ENCODE measurements at places on chromosomes 4 and X. TPM values are rescaled to one million over a fixed set of nuclear protein-coding genes. Genes with fewer than 3 reads are reported as not detected.
A peak's percentile ranks its signal among the peaks of the same experiment; 100 is the strongest.

Gene SLC9A7
- total RNA-seq, result not detected

Gene MAGEA4
- total RNA-seq, result not detected

Gene RNF113A
- total RNA-seq, result 28.6 TPM

Gene BEX1
- not detected for total RNA-seq

Gene PCDH7
- total RNA-seq, result not detected

Gene AWAT2
- total RNA-seq, result not detected

DNA sequence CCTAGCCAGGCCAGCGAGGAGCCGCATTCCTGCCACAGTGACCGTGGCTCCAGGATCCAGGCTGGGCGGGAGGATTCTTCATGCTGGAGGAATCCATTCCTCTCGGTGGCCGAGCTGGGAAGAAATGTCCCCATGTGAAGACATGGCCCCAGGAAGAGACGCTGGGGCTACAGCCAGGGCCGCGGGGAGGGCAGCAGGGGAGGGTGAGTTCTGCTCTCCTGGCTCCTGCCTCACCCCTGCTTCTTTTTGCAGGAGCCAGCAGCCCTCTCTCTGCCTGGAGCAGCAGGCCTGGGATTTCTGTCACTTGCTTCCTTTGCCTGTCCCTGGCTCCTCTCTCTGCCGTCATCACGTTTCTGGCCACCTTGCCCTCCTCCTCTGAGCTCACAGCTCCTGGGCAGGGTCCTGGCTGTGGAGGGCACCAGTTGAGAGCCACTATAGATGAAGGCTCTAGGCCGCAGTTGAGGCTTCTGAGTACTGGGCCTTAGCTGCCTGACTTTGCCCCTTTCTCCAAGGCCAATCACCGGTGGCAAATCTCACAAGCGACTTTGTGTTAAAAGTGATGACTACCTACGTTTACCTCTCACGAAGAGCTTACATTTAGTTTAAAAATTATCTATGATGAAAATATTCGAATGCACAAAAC is 48.3 kb downstream of the ENPP6 start:
- no peaks in the 10 kb centered on the region for H3K4me1 ChIP-seq
- no peaks in the 10 kb centered on the region for H3K36me3 ChIP-seq
- H3K4me3 ChIP-seq, result no peak overlapping the region
- no peaks in the 10 kb centered on the region for H3K27me3 ChIP-seq
- H3K27ac ChIP-seq, result no peak overlapping the region

- H3K36me3 ChIP-seq, result no peaks in the 10 kb centered on the region
- H3K4me3 ChIP-seq, result no peak overlapping the region
- no peak overlapping the region for H3K27ac ChIP-seq
- H3K4me1 ChIP-seq, result no peaks in the 10 kb centered on the region
- H3K27me3 ChIP-seq, result no peaks in the 10 kb centered on the region
Measured at GRCh38 chr4:112185334-112185733, 40.1 kb downstream of the FAM241A start.

DNA sequence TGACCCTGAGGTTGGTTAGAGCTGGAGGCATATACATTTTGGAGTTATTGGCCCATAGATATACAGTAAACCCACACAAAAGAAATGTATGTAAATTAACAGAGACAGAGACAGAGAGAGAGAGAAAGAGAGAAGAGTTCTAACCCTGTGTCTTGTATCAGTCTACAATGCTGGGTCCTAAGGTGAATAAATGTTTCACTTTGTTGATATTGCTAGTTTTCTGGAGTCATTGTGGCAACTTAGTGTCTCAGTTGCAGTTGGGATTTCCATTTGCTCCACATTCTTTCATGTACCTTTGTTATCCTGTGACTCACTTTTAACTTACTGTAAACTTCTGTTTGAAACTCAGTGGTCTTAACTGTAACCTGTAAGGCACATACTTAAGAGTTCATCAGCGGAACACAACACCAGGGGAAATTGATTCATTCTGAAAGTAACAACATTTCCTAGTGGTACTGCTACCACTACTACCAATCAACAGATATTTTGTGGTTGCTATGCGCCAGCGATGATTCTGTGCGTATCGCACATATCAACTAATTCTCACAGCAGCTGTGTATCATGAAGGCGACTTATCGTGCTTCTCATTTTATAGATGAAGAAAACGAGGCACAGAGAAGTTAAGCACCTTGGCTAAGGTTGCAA is 38.5 kb upstream of the ETDA start:
- H3K27me3 ChIP-seq, result no peaks in the 10 kb centered on the region
- H3K27ac ChIP-seq, result no peak overlapping the region
- H3K36me3 ChIP-seq, result no peaks in the 10 kb centered on the region

DNA sequence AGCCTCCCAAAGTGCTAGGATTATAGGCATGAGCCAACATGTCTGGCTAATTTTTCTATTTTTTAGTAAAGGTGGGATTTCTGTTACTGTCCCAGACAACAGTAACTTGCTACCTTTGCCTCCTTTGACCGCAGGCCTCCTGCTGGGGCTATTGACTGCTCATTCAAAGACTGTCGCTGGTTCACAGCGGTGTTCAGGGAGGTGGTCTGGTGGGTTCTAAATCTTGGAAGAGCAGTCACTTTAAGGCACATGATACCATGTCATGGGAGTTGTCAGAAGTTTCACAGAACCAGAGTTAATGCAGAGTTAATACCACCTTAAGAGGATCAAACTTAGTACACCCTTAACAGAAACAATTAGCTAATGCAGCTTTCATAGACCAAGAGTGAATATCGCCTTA is 3.8 kb downstream of the ASMT start:
- H3K27me3 ChIP-seq, result no peaks in the 10 kb centered on the region
- peaks cover 7% of the 10 kb centered on the region for H3K4me1 ChIP-seq
- no peak for DNase-seq
- H3K27ac ChIP-seq, result no peak overlapping the region
- no peak overlapping the region for H3K4me3 ChIP-seq
- H3K36me3 ChIP-seq, result no peaks in the 10 kb centered on the region

DNA sequence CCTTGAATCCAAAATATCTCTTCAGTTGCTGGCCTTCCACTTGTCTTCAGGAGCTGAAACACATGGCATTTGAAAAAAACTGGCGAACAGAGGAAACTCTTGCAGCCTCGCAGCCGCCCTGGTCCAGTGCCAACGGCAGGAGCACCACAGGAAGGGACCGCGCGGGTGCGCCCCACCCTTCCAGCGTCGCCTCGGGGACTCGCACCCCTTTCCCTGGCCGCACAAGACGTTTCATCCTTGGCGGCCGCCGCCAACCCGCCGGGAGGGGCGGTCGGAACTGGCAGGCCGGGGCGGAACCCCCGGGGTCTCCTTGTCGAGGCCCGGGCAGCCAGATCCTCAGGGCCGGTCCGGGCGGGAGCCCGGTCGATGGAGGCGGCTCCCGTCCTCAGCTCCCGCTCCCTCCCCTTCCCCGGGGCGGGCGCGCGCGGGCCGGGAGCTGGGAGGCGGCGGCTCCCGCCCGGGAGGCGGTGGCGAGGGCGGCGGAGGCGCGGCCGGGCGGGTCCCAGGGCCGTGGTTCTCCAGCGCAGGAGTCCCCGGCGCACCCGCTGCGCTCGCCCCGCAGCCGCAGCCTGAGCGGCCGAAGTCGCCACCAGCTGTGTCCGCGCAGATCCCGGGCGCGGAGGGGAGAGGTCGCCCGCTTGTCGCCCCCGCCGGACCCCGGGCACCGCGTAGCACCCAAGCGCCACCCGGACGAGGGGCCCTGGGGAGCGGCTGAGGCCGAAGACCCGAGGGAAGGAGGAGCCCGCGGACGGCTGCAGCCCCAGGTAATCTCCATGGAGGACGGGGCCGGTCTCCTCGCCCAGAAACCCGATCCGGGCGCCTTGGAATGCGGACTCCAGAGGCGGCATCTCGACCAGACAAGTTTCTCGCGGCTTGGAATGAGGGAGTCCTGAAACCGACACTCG is 886 bp upstream of the NDST3 start:
- no peaks in the 10 kb centered on the region for H3K27me3 ChIP-seq
- H3K36me3 ChIP-seq, result no peaks in the 10 kb centered on the region
- H3K4me1 ChIP-seq, result no peaks in the 10 kb centered on the region

GRCh38 chr4:163109967-163110366 is 56.7 kb downstream of the NAF1 start:
- no peak for DNase-seq
- no peak overlapping the region for H3K27ac ChIP-seq
- H3K36me3 ChIP-seq, result no peaks in the 10 kb centered on the region
- H3K4me1 ChIP-seq, result peaks cover 4% of the 10 kb centered on the region
- no peaks in the 10 kb centered on the region for H3K27me3 ChIP-seq

DNA sequence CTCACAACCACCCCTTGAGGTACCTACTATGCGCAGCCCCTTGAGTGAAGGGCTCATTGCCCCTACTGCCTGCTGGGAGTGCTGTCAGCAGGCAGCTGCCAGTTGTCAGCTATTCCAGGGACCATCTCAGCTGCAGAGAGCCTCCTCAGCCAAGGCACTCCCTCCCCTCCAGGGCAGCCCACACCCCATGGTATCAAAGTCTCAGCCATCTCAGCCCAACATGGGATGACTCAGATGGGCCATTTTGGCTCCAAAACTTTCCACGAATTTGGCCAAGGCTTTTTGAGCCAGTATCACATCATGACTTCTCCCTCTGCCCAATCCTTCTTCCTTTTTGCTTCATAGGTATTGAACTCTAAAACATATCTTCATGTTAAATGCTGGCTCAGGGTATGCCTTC is 61.4 kb upstream of the MAP3K15 start:
- no peaks in the 10 kb centered on the region for H3K36me3 ChIP-seq

- H3K36me3 ChIP-seq, result no peaks in the 10 kb centered on the region
- H3K27me3 ChIP-seq, result no peaks in the 10 kb centered on the region
- DNase-seq, result no peak
- no peak overlapping the region for H3K4me3 ChIP-seq
- no peak overlapping the region for H3K27ac ChIP-seq
- H3K4me1 ChIP-seq, result no peaks in the 10 kb centered on the region
Measured at GRCh38 chr4:118313098-118313497, 39.7 kb downstream of the PRSS12 start.

DNA sequence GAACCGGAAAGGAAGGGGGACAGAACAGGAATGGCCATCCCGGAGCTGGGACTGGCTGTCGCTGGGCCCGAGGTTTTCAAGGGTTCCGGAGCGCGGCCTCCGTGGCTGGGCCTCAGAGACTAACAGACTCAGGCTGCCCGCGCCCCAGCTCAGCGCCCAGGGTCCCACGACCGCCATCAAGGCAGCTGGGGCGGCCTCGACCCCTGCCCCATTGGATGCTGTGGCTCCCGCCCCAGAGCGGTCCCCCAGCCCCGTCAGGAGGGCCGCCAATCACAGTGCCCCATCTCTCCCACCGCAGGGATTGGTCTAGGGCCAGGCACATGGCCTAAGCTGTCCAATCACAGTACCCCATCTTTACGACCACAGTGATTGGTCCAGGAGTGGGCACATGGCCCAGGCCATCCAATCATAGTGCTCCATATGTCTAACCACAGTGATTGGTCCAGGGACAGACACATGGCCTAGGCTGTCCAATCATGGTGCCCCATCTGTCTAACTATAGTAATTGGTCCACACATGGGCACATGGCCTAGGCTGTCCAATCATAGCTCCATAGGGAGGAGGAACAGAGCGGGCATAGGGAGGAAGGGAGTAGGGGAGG is 105.3 kb upstream of the NKX1-1 start:
- H3K27me3 ChIP-seq, result no peaks in the 10 kb centered on the region
- no peaks in the 10 kb centered on the region for H3K4me1 ChIP-seq
- no peak overlapping the region for H3K27ac ChIP-seq
- DNase-seq, result peak; percentile 62
- H3K4me3 ChIP-seq, result no peak overlapping the region
- no peaks in the 10 kb centered on the region for H3K36me3 ChIP-seq

GRCh38 chr4:37244583-37245390 is at the start of gene NWD2:
TSS of gene NWD2 (plus strand) at chr4:37244743. CDS start at chr4:37245068, 325 bp downstream.
- H3K4me3 ChIP-seq, result no peak within 1 kb of the TSS
- H3K27me3 ChIP-seq, result no peaks in the 10 kb centered on the region
- H3K36me3 ChIP-seq, result no peaks in the 10 kb centered on the region
- no peaks in the 10 kb centered on the region for H3K4me1 ChIP-seq
- H3K27ac ChIP-seq, result no peak within 1 kb of the TSS

- no peak overlapping the region for H3K4me3 ChIP-seq
- H3K27me3 ChIP-seq, result no peaks in the 10 kb centered on the region
- no peaks in the 10 kb centered on the region for H3K4me1 ChIP-seq
- no peak for DNase-seq
- no peak overlapping the region for H3K27ac ChIP-seq
- no peaks in the 10 kb centered on the region for H3K36me3 ChIP-seq
Measured at GRCh38 chr4:89797117-89797516, 39.8 kb downstream of the SNCA start.

DNA sequence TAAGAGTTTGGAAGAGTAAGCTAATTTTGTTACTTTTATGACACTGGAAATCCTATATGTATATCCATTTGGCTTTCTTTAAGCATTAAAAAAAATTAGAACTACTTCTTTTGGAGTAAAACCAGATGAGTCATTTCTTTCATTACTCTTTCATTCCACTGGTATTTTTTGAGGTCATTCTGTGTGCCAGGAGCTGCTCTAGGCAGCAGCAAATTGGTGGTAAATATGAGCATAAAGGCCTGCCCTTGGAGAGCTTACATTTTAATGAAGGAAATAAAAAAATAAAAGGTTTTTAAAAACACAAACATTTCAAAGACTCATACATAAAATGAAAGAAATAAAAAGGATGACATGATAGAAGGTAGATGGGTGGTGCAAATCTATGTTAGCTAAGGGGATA is 37.4 kb downstream of the MID1 start:
- no peaks in the 10 kb centered on the region for H3K4me1 ChIP-seq
- H3K27ac ChIP-seq, result no peak overlapping the region
- no peak overlapping the region for H3K4me3 ChIP-seq
- no peaks in the 10 kb centered on the region for H3K36me3 ChIP-seq

Measured in Karpas-422 (cell line).